KG1 (cell line): ENCODE measurements at places on chromosomes 2 and 18.

DNA sequence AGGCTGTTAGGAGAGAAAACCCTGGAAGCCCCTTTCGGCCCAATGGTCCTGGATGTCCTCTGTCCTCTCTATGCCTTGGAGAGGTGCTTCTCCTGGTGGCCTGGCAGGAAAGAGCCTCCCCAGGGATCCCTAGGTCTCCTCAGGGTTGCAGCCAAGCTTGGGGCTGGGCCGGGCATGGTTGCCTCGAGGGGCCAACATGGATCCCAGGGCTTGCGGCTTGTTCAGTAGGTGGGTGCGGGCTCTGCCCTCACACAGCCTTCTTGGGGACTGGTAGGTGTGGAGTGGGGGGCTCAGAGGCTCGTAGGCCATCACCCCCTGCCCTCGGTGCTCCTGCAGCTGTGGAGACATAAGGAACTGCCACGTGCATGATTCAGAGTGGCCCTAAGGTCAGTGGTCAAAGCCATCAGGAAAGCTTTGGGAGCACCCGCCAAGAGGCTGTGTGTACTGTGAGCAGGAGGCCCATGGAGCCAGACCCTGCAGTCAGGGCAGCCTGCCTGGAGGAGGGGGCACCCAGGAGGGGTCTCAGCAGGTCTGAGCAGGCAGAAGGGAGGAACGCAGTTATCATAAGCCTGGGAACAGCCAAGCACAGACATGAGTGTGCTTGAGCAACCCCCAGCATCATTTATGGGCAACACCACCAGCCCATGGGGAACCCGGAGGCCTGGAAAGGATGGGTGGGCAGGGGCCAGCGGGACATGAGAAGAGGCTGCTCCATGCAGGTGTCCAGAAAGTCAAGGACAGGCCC, 231.0 kb downstream of the GLI2 start:
- DNase-seq: no peak

DNA sequence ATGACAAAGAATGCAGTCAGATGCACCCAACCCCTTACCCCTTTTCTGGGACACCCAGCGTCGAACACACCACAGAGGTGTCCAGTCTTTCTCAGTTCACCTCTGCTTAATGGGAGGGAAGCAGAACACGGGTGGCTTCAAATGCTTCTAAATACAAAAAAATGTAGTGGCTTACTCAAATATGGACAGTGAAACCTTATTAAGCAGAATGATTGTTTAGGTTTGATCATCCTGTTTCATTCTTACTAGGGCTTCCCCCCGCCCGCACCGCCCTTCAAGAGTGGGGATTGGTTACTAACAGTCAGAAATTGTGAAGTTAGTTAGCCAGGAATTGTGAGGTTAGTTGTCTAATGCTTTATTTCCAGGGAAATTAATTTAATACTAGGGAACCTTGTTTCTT, 21.6 kb downstream of the ATG16L1 start:
- DNase-seq: no peak

DNA sequence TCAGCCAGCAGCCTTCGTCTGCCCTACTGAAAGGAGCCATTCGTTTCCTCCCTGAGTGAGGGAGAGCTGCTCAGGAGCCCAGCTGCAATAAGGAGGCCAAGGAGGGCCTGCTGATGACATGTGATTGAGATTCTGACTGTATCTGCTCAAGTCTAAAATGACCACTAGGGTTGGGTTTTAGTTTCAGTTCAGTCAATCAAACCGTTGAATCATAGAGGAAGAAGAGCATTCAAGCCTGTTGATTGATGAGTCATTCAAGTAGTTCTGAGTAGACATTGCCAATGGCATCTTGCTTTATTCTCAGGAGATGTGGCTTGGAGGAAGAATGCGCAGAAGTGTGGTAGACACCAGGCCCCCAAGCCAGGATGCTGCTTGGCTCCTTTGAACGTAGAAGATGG, 19.9 kb upstream of the BCL2L11 start:
- DNase-seq: no peak

DNA sequence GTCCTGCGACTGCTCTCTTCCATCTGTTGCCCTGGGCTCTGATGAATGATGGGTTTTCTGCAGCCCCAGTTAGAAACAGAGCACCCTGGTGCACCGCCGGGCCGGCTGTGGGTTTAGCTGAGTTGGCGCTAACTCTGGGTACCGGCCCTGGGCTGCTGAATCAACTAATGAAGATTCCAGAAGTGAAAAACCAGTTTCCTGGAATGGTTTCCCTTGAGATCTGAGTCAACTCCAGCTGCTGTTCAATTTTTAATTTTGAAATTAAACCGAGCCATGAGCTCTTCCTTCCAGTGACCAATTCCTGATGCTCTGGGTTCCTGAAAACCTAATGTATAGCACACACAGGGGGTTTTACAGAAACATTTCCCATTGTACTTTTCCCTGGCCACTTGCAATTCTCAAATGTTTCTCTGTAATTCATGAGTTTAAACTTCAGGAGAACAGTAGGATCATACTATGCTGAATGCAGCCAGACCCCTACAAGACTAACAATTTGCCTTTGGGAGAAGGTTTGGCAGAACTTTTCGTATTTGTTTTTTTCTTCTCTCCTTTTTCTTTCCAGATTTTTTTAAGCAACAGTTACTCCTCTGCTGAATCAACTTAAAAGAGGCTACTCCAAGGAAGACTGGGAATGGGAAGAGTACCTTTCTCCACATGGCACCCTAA, 5.5 kb downstream of the COL6A3 start:
- no peak for DNase-seq

- DNase-seq: no peak
These were observed 11.2 kb upstream of the C1QL2 start for GRCh38 chr2:119169717-119170116.

DNA sequence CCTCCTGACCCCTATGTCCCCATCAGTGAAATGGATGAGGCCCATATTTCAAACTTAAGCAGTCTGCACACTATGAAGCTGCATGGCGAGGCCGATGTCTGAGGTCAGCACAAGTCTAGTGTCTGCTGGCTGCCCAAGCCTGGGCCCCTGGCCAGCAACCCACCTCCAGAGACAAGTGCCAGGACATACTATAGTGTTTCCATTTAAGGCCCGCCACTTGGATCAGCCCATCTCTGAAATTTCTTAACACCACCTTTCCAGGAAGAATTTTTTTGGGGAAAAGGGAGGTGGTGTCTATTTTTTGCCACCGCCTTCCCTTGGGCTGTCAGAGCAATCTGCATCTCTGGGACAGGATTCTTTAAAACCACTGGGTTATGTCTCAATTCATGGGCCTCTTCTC, 1.8 kb downstream of the ACVR1 start:
- DNase-seq: no peak

GRCh38 chr2:49037197-49037596, 117.1 kb downstream of the FSHR start:
- DNase-seq: no peak

GRCh38 chr2:65595630-65596029, 163.2 kb upstream of the SPRED2 start:
- no peak for DNase-seq

DNA sequence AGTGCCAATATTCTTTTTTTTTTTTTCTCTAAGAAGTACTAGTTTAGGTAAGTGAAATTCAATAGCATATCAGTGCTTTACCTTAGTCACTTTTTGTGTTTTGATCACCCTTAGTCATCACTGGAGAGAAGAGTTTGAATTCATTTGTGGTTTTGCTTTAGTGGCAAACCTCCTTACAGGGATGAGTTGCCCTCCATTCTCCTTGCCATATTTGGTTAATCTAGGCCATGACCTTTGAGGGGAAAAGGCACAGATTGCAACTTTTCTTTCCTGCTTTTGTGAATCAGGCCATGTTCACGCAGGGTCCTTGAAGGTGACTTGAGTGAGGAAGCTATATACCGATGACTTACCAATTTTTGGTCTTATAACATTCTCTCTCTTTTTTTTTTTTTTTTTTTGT, 34.4 kb downstream of the PLEKHA3 start:
- DNase-seq: no peak

GRCh38 chr2:170157025-170157684, 20.8 kb upstream of the MYO3B start:
- no peak for DNase-seq

DNA sequence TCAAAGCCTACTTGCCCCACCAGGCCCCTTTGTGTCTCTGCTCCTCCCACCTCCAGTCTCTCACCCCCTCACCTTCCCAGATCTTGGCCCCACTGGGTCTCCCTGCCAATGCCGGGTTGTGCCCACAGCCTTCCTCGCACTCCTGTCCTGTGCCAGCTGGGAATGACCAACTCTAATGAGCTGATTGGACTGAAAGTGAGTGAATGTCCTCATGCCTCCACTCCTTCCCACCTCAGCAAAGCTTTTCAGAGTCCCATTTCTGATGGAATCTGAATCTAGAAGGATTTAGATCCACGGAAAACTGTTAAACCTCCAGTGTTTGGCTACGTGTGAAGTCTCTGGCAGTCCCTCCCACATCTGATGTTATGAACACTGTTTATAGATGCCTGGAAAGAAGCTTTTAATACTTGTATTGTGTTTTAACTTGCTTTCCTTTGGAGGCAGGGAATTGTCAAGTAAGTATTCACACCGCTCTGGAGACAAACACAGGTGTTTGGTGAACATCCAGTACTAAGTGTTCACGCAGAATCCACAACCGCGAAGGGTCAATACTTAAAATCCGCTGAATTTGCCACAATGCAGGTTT, 103.9 kb downstream of the RTN4 start:
- DNase-seq: no peak

DNA sequence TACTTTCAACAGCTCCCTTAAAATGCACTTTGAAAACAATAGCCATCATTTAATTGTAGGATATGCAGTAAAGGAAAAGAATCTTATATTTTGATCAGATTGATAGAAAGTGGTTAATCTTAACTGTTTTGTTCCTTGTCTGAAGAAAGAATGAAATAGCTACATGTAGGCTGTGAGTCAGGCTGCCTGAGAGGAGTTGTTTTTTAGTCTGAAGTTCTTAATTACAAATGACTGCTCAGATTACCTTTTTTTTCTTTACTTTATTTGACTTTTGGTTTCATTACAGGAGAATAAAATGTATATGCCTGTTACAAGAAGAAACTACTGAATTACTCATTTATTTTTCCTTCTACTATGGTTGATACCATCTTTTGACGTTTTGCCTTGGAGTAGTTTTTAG, 56.8 kb downstream of the AGFG1 start:
- no peak for DNase-seq

GRCh38 chr2:149653831-149654445, 66.4 kb upstream of the MMADHC start:
- DNase-seq: no peak

- DNase-seq: no peak
These were observed 12.6 kb upstream of the CHN1 start for GRCh38 chr2:175017618-175018414.

GRCh38 chr2:184419744-184420143, 178.6 kb upstream of the ZNF804A start:
- DNase-seq: no peak

GRCh38 chr2:85744741-85745601, 8.8 kb upstream of the ATOH8 start:
- no peak for DNase-seq

- peak; percentile 65 for DNase-seq
These were observed 73.4 kb downstream of the ACTR2 start for GRCh38 chr2:65300761-65301711.

GRCh38 chr2:206259376-206260187, 14.9 kb upstream of the ZDBF2 start:
- no peak for DNase-seq

GRCh38 chr2:145022666-145023333, 502.9 kb upstream of the ZEB2 start:
- no peak for DNase-seq

GRCh38 chr2:207408086-207408794, 121.5 kb upstream of the CREB1 start:
- no peak for DNase-seq

DNA sequence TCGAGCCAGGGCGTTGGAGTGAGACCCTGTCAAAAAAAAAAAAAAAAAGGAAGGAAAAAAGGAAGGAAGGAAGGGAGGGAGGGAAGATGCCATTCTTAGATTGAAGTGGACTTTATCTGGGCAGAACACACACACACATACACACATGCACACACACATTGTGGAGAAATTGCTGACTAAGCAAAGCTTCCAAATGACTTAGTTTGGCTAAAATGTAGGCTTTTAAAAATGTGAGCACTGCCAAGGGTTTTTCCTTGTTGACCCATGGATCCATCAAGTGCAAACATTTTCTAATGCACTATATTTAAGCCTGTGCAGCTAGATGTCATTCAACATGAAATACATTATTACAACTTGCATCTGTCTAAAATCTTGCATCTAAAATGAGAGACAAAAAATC, 564 bp upstream of the TTR start:
- DNase-seq: no peak

GRCh38 chr2:181977661-181978350, 7.8 kb upstream of the PPP1R1C start:
- DNase-seq: no peak

DNA sequence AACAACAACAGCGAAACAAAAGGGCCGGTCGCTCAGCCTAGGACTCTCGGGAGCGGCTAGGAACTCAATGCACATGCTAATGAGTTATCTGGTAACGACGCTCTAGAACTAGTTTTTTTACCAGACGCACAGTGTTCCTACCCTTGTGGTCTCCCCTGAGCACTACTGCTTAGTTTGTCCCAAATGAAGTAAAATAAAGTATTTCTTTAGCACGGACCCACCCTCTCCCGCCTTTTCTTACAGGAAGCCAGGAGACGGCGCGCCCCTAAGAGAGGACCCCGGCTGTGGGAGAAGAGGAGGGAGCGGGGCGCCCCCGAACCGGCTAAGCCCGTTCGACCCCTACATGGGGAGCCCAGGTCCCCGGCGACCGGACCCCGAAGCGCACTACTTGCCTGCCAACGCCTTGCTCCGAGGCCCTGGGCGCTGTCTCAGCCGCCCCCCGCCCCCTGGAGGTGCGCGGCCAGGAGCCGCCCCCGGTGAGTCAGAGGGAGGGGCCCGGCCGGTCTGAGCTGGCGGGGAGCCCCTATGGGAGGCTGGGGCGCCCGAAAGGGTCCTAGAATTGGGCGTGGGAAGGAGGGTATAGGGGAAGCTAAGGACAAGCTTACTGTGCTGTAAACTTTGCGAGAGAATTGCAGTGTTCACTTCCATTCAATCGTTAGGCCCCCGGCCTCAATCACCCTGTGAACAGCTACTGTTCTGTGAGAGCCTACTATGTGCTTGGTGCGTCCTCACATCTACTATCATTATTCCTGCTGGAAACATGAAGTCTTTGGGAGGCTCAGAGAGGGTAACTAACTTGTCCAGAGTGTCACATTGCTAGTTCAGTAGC, 3.6 kb upstream of the CAPG start:
- no peak for DNase-seq

GRCh38 chr2:3736112-3736511, 32.7 kb downstream of the DCDC2C start:
- DNase-seq: no peak

DNA sequence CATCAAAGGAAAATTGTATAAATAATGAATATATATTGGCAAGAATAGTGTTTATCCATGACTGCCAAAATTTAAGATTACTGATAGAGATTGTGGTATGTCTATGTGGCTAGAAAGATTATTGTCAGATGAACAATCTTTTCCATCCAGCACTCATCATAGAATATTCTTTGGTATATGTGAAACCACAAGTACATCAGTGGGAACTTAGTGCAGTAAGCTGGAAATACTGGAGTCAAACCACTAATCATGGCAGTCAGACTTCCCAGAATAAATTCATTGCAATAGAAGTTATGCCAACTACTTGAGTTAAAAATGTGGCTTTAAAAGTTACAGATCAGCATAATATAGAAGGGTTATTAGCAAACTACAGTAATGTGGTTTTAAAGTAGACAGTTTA, 310.3 kb downstream of the GULP1 start:
- DNase-seq: no peak
